ENCODE measurements at places on chromosomes 13 and 19. TPM values are rescaled to one million over a fixed set of nuclear protein-coding genes. Genes with fewer than 3 reads are reported as not detected.

GRCh38 chr13:102726430-102726829 is 31.6 kb upstream of the METTL21C start:
- DNase-seq, result no peak

Gene POGLUT2
- polyA plus RNA-seq, result 11.4 TPM

- DNase-seq, result no peak
Measured at GRCh38 chr13:102237230-102237629, 164.6 kb downstream of the FGF14 start.

Gene DYRK1B
- 17.2 TPM for polyA plus RNA-seq

Gene ZNF135
- polyA plus RNA-seq, result 9.0 TPM

GRCh38 chr13:45433381-45433790 is 15.2 kb upstream of the SLC25A30 start:
- no peak for DNase-seq

Gene SYNGR4
- not detected for polyA plus RNA-seq
